ENCODE measurements at places on chromosomes 2 and 18. TPM values are rescaled to one million over a fixed set of nuclear protein-coding genes. Genes with fewer than 3 reads are reported as not detected.

ZNF512 gene
- total RNA-seq: 26.6 TPM

DUSP2 gene
- 255 TPM for total RNA-seq

CFAP210 gene
- not detected for total RNA-seq

ABCG8 gene
- total RNA-seq: not detected

ASIC4 gene
- total RNA-seq: not detected

CXCR4 gene
- 250 TPM for total RNA-seq

DNA sequence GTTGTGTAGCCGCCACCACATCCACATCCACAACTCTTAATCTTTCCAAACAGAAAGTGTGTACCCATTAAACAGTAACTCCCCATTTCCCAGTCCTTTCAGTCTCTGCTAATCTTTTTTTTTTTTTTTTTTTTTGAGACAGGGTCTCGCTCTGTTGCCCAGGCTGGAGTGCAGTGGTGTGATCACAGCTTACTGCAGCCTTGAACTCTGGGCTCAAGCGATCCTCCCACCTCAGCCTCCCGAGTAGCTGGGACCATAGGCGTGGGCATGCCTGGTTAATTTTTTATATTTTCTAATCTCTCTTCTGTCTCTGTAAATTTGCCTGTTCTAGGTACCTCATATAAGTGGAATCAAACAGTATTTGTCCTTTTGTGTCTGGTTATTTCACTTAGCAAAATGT lies 3.6 kb downstream of the EIF2AK2 start:
- DNase-seq: no peak
- no peak overlapping the region for H3K4me3 ChIP-seq
- no peaks in the 10 kb centered on the region for H3K27me3 ChIP-seq
- peaks cover 8% of the 10 kb centered on the region for H3K36me3 ChIP-seq

DNA sequence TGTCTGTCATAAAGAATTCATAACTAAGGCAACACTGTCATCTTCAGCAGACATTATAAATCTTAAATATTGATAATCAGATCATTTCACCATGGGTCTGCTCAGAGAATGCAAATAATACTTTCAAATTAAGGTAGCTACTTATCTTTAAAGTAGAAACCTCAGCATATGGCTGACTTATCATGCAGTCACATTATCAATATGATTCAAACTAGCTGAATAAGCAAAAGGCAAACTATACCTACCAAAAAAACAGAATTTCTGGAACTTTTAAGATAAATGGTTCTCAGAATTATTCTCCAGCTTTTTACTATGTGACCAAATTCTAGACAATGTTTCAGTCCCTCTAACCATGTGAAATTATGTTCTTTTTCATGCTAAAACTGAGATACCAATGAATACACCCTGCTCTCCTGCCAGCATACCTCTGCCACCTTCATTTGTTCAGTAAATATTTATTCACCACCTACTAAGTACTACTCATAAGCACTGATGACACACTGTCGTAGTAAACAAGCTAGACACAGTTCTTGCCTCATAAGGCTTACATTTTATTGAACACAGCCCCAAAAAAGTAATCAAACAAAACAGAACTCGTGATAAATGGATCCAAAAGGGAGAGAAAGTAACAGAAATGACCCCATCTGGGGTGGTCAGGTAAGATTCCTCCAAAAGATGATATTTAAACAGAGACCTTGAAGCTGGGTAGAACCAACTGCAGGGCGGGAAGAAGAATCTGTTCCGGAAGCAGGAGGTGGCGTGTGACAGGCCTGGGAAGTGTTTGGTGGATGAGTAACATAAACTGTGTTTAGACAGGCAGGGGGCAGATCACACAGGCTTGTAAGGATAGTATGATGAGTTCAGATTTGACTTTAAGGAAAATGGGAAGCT lies 17.7 kb downstream of the SPIRE1 start:
- H3K4me1 ChIP-seq: no peaks in the 10 kb centered on the region
- H3K27ac ChIP-seq: no peak overlapping the region
- H3K4me3 ChIP-seq: no peak overlapping the region
- no peaks in the 10 kb centered on the region for H3K27me3 ChIP-seq

GRCh38 chr2:216216951-216217903 lies 108.1 kb downstream of the XRCC5 start:
- H3K4me3 ChIP-seq: no peak overlapping the region
- H3K27ac ChIP-seq: no peak overlapping the region
- peaks cover 9% of the 10 kb centered on the region for H3K4me1 ChIP-seq
- no peak for DNase-seq
- no peaks in the 10 kb centered on the region for H3K27me3 ChIP-seq

GRCh38 chr18:53541924-53542323 lies 682.5 kb downstream of the MBD2 start:
- H3K36me3 ChIP-seq: no peaks in the 10 kb centered on the region
- H3K4me3 ChIP-seq: no peak overlapping the region
- no peaks in the 10 kb centered on the region for H3K4me1 ChIP-seq
- H3K27ac ChIP-seq: no peak overlapping the region
- no peak for DNase-seq

DNA sequence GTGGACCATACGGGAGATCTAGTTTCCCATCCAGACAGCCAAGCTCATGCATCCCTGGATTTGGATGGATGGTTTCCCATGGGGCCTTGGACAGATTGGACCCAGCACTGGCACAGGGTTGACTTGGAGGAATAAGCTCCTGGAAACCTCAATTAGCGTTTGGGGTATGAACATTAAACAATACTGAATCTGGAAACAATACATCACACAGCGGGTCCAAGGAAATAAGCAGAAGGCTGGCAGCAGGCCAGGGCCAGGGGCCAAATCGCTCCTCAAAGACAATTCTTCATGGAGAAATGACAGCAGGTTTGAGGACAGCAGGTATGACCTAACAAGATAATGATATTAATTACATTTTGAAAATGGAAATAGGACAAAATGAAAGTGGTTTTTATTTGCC lies 540.6 kb downstream of the RIT2 start:
- no peak for DNase-seq
- no peaks in the 10 kb centered on the region for H3K27me3 ChIP-seq
- H3K4me1 ChIP-seq: no peaks in the 10 kb centered on the region
- H3K4me3 ChIP-seq: no peak overlapping the region
- H3K36me3 ChIP-seq: no peaks in the 10 kb centered on the region

- H3K4me3 ChIP-seq: peak overlapping the region; percentile 83
- no peaks in the 10 kb centered on the region for H3K36me3 ChIP-seq
- peak; percentile 20 for DNase-seq
- H3K27ac ChIP-seq: peak overlapping the region; percentile 100
Measured at GRCh38 chr2:60882971-60883753, 1.8 kb downstream of the REL start.

DNA sequence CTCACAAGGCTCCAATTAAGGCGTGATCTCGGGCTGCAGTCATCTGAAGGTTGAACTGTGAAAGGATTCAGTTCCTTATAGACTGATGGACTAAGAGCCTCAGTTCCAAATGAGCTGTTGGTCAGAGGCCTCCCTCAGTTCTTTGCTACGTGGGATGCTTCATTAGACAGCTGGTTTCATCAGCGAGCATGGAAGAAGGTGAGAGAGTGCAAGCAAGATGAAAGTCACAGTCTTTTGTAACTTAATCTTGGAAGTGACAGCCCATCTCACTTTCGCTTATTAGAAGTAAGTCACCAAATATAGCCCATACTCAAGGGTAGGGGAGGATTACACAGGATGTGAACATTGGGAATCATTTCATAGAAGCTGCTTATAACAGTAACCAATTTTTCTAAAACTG lies 26.8 kb downstream of the PPP1CB start:
- peaks cover 40% of the 10 kb centered on the region for H3K36me3 ChIP-seq
- no peaks in the 10 kb centered on the region for H3K4me1 ChIP-seq
- no peak overlapping the region for H3K27ac ChIP-seq
- no peak overlapping the region for H3K4me3 ChIP-seq
- no peak for DNase-seq

- no peak overlapping the region for H3K27ac ChIP-seq
- H3K36me3 ChIP-seq: no peaks in the 10 kb centered on the region
- DNase-seq: no peak
Measured at GRCh38 chr2:149814049-149814448, 226.5 kb upstream of the MMADHC start.

DNA sequence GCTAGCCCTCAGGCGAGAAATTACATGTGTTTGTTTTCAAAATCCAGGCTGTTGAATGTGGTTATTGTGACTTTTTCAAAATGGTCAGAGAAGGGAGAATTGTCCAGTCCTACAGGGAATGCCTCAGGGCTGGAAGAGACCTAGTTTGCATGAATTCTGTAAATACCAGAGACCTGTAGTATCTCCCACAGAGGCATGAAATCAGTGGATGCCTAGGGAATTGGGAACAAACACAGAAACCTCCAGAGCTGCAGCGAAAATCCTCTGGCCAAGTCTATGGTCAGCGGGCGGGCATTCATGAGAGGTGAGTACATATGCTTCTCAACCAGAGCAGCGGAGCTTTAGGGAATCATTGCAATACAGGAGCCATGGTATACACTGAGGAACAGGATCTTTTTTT lies 1596.5 kb upstream of the NXPH2 start:
- H3K27me3 ChIP-seq: no peaks in the 10 kb centered on the region
- no peak overlapping the region for H3K4me3 ChIP-seq
- no peaks in the 10 kb centered on the region for H3K4me1 ChIP-seq
- no peak overlapping the region for H3K27ac ChIP-seq
- no peak for DNase-seq

GRCh38 chr2:176149481-176149938 lies 1.8 kb upstream of the HOXD4 start:
- DNase-seq: no peak
- no peaks in the 10 kb centered on the region for H3K36me3 ChIP-seq
- no peak overlapping the region for H3K27ac ChIP-seq
- H3K27me3 ChIP-seq: peaks cover 10% of the 10 kb centered on the region

GRCh38 chr2:119760956-119761275 lies 1.2 kb downstream of the PTPN4 start:
- DNase-seq: no peak
- H3K36me3 ChIP-seq: no peaks in the 10 kb centered on the region
- H3K27ac ChIP-seq: peak overlapping the region; percentile 83

GRCh38 chr2:238717084-238717483 lies 130.8 kb upstream of the TWIST2 start:
- H3K27ac ChIP-seq: no peak overlapping the region
- H3K4me3 ChIP-seq: no peak overlapping the region
- DNase-seq: no peak
- no peaks in the 10 kb centered on the region for H3K27me3 ChIP-seq
- H3K36me3 ChIP-seq: no peaks in the 10 kb centered on the region
- no peaks in the 10 kb centered on the region for H3K4me1 ChIP-seq

GRCh38 chr18:77529492-77530176 lies 280.0 kb downstream of the GALR1 start:
- H3K27ac ChIP-seq: no peak overlapping the region
- H3K36me3 ChIP-seq: no peaks in the 10 kb centered on the region
- H3K27me3 ChIP-seq: no peaks in the 10 kb centered on the region
- H3K4me3 ChIP-seq: no peak overlapping the region
- H3K4me1 ChIP-seq: no peaks in the 10 kb centered on the region
- no peak for DNase-seq

DNA sequence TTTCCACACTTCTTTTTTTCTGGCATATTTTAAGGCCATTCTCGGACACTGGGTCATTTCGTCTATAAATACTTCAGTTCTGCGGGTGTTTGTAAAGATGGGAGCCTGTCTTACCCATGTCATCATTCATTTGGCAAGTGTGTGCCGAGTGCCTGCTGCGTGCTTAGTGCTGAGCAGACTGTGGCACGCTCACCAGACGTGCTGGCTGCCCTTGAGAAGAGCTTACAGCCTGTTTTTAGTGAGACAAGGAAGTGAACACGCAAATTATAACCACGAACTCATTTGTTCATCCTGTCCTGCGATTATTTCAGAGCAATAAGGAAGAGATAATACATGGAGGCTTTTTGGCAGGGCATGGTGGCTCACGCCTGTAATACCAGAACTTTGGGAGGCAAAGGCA lies 10.4 kb upstream of the STON1 start:
- no peaks in the 10 kb centered on the region for H3K27me3 ChIP-seq
- DNase-seq: no peak
- H3K4me1 ChIP-seq: no peaks in the 10 kb centered on the region
- H3K36me3 ChIP-seq: peaks cover 8% of the 10 kb centered on the region
- H3K4me3 ChIP-seq: no peak overlapping the region

DNA sequence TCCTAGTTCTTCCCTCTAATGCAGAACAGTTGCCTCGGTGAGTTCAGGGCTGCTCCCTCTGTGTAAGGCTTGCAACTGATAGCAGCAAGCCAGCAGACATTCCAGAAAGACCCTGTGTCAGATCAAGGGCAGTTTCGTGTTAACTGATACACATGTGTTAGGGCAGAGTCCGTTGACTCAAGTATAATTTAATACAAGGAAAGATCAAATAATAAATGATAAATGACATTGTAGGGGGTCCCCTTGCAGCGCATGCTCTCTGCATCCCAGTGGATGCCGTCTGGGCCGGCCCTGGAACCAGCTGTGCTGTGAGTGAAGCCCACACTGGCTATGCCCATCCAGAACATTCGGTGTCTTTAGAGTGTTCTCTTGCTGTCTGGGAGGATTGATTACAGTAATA lies 180.3 kb downstream of the AGAP1 start:
- no peak overlapping the region for H3K4me3 ChIP-seq
- no peak for DNase-seq
- H3K27me3 ChIP-seq: no peaks in the 10 kb centered on the region
- H3K27ac ChIP-seq: no peak overlapping the region
- no peaks in the 10 kb centered on the region for H3K36me3 ChIP-seq

GRCh38 chr18:26040051-26040656 lies 50.3 kb downstream of the SS18 start:
- H3K27me3 ChIP-seq: no peaks in the 10 kb centered on the region
- no peaks in the 10 kb centered on the region for H3K4me1 ChIP-seq
- no peak overlapping the region for H3K27ac ChIP-seq

Data from naive thymus-derived CD4-positive, alpha-beta T cell (primary cell).